ENCODE measurements at places on chromosomes 13 and 19. TPM values are rescaled to one million over a fixed set of nuclear protein-coding genes. Genes with fewer than 3 reads are reported as not detected.

DNA sequence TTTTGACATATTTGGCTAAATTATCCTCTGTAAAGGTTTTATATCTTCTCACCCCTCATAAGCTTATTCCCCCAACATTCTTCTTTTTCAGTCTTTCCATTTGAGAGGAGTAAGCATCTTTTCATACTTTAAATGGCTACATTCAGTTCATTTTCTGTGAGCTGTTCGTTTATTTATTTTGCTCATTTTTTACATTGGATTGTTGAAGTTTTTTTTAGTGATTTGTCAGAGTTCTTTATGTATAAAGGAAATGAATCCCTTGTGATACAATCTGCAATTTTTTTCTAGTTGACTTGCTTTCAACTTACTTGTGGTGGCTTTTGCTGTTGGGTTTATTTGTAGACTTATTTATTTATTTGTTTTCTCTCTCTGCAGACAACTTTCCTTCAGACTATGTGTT, 250.3 kb downstream of the DLEU7 start:
- H3K4me1 ChIP-seq, result peaks cover 64% of the 10 kb centered on the region
- no peak overlapping the region for H3K4me3 ChIP-seq
- DNase-seq, result no peak
- no peak overlapping the region for H3K27ac ChIP-seq
- no peaks in the 10 kb centered on the region for H3K36me3 ChIP-seq

Gene MEF2B
- total RNA-seq, result 6.4 TPM

Gene B3GNT3
- total RNA-seq, result 0.36 TPM

DNA sequence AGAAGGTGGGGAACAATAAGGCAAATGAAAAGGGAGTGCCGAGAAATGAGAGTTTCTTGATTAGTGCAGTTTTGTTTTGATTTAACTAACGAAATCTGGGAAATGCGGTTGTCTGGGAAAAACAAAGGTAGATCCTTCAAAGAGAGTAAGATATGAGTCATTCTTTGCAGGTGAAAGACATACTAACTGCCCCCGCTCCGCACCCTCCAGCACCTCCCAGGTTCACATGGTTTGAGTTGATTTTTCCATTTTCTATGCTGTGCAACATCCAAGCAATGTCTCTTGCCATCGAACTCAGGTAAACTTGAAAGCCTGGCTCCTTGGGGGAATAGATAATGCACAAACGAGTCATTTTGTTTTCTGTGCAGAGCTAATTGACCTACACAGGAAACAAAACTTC, 84.1 kb upstream of the KLF12 start:
- peak overlapping the region; percentile 41 for H3K4me3 ChIP-seq
- H3K27ac ChIP-seq, result no peak overlapping the region
- DNase-seq, result no peak
- H3K4me1 ChIP-seq, result no peaks in the 10 kb centered on the region

DNA sequence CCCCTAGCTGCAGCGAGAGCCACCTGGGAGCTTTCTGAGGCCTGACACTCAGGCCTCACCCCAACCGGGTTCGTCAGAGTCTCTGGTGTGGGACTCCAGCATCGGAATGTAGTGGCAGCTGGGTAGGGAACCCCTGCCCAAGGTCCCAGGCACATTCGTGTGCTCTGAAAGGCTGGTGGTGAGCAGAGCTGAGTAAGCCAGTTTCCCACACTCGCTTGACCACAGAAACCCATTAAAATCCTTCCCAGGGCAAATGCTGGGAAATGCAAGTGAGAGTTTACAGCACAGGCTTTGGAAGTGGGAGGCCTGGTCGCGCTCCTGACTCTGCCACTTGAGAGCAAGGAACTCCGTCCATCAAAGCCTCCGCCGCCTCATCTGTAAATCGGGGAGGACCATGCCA, 4.2 kb downstream of the TRAPPC6A start:
- no peak overlapping the region for H3K27ac ChIP-seq
- H3K4me1 ChIP-seq, result peaks cover 41% of the 10 kb centered on the region
- no peak for DNase-seq

Gene DCAF15
- 79.8 TPM for total RNA-seq

GRCh38 chr13:77016251-77016812, 10.6 kb downstream of the FBXL3 start:
- H3K27me3 ChIP-seq, result no peaks in the 10 kb centered on the region
- H3K36me3 ChIP-seq, result peaks cover 32% of the 10 kb centered on the region
- H3K4me1 ChIP-seq, result peaks cover 61% of the 10 kb centered on the region
- DNase-seq, result no peak
- no peak overlapping the region for H3K4me3 ChIP-seq
- no peak overlapping the region for H3K27ac ChIP-seq
